ENCODE measurements at places on chromosomes 16 and 17.

- DNase-seq, result no peak
Measured at GRCh38 chr17:2967515-2967914, 95.9 kb downstream of the OR1D5 start.

DNA sequence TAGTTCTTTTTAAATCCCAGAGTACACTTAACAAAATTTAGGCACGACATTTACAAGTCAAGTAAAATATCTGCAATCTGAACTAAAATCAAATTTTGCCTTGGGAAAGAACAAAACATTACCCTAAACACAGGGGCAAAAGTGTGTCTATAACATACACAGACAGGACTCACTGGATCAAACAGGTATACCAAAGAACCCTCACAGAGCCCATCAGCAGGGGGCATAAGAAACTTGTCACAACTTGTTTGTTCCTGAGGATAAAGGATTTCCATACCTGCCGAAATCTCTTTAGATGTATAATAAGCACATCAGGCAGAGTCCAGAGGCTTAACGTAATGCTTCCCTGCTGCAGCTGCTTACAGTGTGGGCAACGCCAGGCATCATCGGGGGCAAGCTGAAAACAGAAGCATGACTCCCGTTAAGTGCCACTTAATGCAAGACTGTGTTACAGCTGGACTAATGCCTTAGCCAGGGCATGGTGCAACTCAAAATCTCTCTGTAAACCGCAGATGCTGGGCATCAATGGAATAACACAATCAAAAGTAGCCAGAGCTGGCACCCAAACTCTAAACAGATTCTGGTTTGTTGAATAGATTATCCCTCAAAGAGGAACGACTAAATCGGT lies 67.0 kb downstream of the USP31 start:
- no peak for DNase-seq

DNA sequence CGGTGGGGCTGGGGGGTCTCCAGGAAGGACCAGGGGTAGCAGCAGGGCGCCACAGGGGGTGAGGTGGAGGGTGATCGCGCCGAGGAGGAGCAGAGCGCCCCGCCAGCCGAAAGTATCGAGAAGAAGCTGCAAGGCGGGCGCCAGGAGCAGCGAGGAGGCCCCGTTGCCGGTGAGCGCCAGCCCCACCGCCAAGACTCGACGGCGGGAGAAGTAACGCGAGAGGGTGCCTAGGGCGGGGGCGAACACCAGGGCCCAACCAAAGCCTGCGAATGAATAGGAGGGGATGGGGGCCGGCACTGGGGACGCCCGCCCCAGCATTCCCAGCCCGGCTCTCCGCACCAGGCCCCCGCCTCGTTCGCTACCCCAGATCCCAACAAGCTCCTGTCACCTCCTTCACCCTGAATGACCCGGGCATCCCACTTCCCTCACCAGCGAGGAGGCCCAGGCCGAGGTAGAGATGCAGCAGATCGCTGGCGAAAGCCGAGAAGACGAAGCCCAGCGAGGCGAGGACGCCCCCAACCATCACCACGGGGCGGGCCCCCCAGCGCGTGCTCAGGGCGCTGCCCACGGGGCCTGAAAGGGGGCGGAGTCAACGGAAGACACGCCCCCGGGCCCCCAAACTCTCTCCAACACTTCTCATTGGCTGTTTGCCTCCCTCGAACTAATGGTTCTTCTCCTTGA lies 1.3 kb downstream of the SLC16A11 start:
- no peak for DNase-seq

DNA sequence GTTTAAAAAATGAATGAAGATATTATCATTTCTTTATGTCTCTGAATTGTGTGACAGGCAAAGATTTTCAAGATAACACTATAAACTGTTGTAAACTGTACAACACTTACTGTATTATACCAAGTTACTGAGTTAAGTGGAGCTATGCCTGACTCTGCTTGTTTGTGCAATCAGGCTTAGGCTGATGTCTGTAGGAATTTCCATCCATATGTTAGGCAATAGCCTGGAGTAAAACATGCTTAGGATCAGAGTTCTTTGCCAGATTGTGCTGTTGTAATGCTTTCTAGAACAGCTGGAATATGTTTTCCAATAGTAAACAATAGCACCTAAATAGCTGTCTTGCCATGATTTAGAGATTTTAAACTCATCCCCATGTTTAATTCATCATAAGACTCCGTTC lies 1496.7 kb downstream of the CDH11 start:
- DNase-seq, result no peak

DNA sequence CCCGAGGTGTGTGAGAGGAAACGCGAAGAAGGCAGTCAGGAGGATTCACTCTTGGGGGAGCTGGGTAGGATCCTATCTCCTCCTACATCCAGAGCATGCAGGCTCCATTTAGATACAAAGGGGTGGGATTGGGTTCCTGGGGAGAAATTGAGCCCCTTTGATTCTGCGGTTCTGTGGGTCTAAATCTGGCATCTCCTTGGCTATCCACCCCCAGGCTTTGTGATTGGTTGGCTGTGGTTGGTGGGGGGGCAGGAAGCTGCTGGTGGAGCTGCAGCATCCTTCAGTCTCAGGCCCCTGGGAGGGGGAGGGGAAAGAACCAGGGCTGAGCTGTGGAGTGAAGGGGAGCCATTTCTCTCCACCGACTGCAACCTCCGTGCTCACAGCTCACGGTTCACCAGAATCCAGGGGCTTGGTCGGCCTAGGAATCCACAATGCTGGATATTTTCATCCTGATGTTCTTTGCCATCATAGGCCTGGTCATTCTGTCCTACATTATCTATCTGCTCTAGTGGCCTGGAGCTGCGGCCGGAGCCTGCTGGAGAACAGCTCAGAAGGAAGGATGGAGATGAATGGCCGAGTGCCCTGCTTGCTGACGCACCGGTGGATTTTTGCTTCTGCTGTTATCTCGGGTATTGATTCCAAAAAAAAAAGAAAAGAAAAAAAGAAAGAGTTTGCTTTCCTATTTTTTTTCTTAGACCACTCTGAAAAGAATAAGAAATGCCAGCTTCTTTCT lies at the start of gene LASP1NB:
Gene LASP1NB (plus strand): TSS at position 352 of the 733 bp plus-strand sequence.
- no peak for DNase-seq

DNA sequence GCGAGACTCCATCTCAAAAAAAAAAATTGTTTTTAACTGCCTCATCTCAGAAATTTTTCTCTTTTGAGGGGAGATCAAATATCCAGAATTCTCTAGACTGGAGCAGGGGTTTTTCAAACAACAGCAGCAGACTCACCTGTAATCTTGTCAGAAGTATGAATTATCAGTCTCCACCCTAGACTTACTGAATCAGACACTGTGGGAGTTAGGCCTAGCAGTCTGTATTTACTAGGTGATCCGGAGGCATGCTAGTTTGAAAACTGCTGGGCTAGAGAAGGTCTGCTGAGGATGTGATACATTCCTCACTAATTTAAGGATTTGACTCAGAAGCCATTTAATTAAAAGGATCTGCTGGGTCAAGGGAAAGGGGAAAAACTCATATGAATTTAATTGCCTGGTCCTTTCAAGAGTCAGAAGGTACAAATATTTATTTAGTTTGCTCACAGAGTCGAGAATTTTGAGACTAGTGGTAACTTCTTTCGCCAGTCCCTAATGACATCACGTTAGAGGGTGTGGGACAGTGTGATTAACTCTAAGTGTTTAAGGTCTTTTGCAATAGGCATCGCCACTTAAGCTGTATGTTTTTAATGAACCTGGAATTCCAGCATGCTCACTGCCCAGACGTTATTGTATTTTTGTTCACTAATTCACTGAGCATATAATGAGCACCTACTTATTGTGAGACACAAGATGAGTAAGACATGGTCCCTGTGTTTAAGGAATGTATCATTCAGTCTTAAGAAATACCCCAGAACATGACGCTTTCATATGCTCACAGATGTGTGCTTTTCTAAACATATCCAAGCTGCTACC lies 14.2 kb downstream of the ATP6V0A1 start:
- DNase-seq, result no peak

GRCh38 chr17:55811536-55811935 lies 60.7 kb downstream of the PCTP start:
- DNase-seq, result no peak

DNA sequence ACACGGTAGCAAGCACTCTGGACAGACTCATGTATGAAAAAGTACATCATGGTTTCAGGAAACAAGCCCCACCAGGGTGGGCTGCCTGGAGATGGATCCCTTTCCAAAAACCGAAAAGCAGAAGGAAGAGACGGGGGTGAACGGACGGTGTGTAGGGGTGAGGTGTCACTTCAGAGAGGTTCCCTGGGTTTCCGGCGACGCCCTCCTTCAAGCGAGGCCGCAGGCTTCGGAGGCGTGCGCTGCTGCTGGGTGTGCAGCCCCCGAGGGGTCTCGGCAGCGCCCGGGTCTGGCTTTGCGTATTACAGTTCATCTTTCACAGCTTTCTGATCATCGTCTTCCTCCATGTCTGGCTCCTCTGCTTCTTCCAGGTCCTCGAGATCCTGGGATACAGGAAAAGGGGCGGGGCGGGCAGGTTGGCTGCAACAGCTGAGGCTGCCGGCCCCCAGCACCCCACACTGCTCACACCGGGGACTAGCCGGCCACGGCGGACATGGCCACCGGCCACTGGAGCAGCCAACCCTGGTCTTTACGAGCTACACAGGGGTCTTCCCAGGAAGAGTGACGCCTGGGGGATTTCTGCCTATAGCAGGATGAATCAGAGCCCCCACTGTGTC lies 9.0 kb upstream of the PPP1R27 start:
- no peak for DNase-seq

DNA sequence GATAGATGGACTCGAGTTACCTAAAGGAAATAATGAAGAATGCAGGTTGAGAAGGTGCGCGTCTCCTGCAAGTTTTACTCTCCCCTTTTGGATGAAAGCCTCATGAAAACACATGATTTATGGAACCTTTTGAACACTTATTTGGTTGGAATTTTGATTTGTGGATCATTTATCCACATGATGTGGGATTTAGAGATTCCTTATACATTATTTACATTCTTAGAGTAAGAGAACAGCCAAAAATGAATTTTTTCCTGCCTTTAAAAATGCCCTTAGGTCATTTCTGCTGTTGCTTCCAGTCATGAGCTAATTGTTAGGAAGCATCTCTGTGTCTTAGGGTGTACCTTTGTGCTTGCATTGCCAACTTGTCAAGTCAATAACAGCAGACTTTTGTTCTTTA lies 99.9 kb downstream of the RPTOR start:
- no peak for DNase-seq

- no peak for DNase-seq
Measured at GRCh38 chr17:11668618-11669017, 70.3 kb downstream of the DNAH9 start.

DNA sequence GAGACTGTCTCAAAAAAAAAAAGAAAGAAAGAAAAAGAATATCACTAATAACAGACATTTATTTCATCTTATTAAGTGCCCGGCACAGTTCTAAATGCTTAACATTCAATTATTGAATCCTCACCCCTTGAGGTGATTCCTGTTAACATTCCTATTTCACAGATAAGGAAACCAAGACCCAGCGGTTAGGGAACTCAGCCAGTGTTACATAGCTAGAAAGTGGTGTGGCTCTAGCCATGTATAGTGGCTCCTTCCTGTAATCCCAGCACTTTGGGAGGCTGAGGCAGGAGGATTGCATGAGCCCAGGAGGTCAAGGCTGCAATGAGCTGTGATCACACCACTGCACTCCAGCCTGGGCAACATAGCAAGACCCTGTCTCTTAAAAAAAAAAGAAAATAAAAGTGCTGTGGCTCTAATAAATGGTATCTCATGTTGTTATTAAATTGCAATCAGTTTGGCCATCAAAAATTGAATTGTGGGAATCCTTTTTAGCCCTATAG lies 28.1 kb downstream of the ZNRF1 start:
- no peak for DNase-seq

- no peak for DNase-seq
Measured at GRCh38 chr16:52591934-52592592, 45.1 kb upstream of the TOX3 start.

DNA sequence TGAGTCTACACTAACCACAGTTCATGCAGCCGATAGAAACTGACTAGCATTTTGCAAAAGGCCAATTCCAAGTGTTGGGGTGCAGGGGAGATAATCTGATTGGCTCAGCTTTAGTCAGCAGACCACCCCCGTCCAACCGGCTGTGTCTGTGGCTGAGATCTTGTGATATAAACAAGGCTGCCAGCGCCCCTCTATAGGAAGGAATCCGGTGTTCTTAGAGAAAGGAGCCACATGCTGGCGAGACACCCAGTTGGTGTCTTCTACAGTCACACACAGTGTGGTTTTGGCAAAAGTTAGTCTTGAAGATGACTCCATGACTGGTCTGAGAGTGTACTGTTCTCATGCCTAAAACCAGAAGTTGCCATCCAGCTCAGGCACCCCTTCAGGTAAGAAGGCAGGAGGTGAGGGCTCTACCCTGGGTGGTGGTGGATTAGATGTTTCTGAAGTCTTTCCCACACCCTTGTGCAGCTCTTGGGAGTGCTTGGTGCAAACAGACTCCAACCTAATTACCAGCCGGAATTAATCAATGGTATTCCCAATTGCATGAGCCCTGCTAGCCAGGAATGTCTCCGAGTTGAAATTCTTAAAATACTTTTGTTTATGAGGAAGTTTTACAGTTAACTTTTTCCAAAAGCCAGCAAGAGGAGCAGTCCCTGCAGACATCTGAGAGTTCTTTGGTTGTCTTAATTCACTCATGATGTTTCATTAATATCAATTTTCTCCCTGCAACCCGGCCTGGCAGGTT lies 172.3 kb upstream of the IRX6 start:
- no peak for DNase-seq

DNA sequence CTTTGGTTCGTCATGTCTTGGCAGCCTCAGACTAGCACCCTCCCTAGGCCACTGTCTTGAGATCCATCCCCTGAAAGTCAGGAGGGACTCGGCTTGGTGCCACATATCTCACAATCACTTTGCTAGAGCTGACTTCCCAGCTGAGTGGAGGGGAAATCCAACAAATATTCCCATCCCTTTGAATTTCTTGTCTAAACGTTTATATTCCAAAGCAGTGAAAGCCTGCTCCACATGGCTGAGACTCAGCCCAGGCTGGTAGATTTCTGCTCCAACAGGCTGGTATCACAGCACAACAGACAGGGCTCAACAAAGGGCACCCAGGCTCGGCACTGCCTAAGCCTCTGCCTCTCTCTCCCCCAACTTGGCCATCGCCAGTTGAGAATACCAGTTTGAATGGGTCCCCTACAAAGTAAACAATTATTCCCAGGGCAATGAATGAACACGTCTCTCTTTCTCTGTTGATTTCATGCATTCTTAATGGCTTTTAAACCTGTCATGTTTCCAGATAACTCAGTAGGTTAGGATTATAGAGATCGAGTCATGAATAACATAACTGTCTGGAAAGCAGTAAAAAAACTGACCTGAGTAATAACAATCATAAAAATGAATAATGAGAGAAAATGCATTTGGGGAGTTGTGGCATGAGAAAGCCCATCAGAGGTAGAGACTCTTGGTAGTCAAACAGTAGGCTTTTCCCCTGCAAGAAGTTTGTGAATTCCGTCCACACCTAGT lies 1.0 kb downstream of the KRT13 start:
- DNase-seq, result no peak

- no peak for DNase-seq
Measured at GRCh38 chr17:37392024-37392590, 14.5 kb downstream of the ACACA start.

GRCh38 chr17:17479209-17479608 lies 2.4 kb downstream of the MED9 start:
- no peak for DNase-seq

DNA sequence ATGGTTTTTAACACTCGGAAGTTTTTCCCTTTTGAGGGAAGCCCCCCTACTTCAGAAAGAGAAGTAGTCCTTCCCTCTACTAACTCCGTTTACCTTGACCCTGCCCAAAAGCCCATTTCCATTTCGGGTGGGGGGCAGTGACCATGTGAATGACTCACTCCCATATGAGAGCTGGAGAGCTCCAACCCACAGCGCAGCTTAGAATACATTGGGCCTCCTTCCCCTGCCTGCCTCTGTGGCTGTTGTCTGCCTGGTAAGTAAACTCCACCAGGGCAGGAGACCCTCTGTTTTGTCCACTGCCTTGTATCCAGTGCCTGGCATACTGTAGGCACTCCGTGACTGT lies 985 bp downstream of the SGSM2 start:
- no peak for DNase-seq
